Activated T-cell treated with anti-CD3 and anti-CD28 coated beads, Interleukin-2, amount 50 U/mL, for 1 hour (primary cell): ENCODE measurements at places on chromosomes 11 and 22.

- no peak for DNase-seq
Observed at GRCh38 chr11:2744166-2744565, 44.4 kb upstream of the KCNQ1OT1 start.

DNA sequence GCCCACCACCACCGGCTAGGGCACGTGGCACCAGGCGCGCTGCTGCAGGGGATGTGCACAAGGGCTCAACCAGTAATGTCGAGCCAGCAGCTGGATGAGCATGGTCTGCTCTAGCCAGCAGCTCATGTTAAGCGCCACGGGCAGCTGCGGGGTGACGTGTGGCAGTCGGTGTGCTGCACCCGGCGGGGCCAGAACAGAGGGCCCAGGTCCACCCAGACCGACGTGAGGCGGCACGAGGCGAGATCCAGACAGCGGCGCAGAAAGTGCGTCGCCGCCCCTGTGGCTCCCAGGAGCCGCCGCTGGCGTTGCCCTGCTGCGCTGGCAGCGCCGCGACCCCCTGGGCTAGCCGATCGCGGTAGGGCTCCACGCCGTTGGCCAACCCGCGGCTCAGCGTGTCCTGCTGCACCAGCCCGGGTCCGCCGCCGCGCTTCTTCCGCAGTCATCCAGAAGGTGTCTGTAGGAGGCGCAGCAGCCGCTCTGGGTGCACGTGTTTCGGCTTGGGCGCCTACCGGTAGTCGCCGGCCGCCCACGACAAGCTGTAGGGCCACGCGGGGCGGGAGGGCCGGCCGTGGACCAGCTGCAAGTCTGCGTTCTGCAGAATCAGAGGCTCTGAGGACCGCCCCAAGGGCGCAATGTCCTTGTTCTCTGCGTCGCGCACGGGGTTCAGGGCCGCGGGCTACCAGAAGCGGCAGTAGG is 4.6 kb upstream of the GALR3 start:
- peak; percentile 70 for DNase-seq

GRCh38 chr22:21567456-21568346 is at the start of gene UBE2L3:
Gene UBE2L3, plus strand, starts transcription at chr22:21567714. Its CDS starts 31 bp downstream, at chr22:21567745.
- peak; percentile 84 for DNase-seq

DNA sequence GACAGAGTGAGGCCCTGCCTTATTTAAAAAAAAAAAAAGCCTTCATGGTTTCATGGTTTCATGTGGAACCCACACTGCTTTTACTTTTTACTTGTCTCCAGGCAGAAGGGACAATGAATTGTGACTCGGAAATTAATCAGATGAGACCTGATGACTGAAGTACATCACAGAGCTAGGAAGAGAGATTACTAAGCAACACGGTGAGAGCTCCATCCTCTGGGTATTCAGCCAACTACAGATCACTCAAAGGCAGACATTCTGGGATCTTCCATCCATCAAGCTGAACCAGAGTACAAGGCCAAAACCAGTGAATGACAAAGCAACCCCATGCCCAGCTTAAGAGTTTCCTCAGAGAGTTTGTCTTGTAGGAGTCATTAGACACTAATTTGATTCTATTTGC is 433.2 kb downstream of the SOX6 start:
- DNase-seq, result no peak

DNA sequence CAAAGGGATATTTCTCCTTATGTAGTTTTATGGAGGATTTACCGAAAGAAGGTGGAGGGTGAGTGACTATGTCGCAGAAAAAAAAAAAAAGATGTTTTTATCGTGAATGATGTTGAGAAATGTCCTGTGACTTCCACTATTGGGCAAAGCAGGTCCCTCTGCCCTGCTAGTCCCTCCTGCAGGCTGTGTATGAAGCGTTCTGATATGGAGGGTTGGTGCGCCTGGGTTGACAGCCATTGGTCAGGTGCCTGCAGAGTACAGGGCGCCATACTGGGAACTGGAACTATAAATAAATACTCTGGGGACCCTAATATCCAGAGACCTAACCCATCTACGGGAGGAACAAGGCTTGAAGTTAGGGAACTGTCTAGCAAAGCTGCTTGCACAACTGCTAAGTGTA is 1.5 kb downstream of the IL17RA start:
- DNase-seq, result no peak

DNA sequence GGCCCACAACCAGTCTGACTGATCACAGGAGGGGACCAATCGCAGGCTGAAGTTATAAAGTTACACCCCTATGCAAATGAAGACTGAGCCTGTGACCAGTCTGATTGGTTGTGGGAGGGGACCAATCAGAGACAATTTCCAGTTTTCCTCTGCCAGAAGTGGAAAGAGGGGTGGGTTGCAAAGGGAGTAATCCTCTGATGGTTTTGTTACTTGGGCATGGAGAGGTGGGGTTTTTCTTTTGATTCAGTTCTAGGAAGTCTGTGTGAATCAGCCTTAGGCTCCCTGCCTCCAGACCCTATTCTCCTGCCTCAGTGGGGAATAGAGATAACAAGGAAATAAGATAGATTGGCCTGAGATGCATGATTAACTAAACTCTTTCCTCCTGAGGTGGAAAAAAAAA is 9.9 kb downstream of the OR6M1 start:
- no peak for DNase-seq

GRCh38 chr22:35839841-35840301 is 122.2 kb downstream of the APOL5 start:
- DNase-seq, result no peak

DNA sequence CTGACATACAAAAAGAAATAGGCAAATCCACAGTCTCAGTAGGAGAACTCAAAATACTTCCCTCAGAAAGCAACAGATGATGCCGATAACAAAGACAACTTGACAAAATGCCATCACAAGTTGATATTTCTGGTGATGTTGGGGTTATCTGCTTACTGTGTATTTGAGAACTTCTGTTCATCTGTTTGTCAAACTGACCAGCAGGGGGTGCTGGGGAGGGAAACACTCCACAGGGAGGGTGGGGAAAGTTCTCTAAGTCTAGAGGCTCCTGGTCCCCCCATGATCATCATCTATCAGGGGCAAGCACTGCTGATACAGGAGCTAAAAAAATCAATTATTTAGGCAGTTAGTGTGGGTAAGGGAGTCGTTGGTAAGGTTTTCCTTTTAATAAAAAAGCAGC is 19.2 kb downstream of the GLYATL1 start:
- DNase-seq, result no peak

DNA sequence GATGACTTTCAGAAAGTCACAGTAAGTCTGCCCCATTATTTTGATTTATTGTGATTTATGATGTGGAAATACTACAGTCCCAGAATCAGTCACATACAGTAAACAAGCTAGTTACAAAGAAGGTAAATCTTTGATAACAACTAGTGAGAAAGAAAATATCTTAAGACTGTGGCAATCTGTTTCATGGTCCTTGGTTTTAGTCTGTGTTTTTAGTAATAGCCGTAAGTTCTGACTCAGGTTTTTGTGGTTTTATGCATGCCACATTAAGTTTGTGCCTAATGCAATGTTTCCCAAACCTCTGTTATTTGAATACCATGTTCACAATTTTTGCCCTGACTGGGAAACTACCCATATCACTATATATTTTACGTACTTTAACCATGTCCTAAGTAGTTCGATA is 6.7 kb downstream of the CEP295 start:
- DNase-seq, result no peak

- no peak for DNase-seq
Observed at GRCh38 chr11:34126959-34127848, 21.8 kb downstream of the NAT10 start.

DNA sequence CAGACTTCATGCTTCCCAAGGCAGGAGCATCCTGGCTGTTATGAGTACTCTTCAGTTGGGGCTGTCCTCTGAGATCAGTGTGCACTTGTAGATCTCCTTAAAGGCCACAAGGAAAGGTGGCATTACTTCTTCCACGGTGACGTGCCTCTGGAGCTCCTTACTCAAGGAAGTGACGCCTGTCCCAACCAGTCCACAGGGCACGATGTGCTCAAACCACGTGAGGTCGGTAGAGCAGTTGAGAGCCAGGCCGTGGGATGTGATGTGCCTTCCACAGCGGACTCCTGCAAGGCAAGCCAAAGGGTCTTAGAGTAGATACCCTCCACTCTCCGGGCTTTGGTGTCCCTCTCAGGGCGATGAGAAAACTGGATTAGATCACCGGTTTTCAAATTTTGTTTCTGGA is 1.4 kb downstream of the LIPT2 start:
- DNase-seq, result no peak

DNA sequence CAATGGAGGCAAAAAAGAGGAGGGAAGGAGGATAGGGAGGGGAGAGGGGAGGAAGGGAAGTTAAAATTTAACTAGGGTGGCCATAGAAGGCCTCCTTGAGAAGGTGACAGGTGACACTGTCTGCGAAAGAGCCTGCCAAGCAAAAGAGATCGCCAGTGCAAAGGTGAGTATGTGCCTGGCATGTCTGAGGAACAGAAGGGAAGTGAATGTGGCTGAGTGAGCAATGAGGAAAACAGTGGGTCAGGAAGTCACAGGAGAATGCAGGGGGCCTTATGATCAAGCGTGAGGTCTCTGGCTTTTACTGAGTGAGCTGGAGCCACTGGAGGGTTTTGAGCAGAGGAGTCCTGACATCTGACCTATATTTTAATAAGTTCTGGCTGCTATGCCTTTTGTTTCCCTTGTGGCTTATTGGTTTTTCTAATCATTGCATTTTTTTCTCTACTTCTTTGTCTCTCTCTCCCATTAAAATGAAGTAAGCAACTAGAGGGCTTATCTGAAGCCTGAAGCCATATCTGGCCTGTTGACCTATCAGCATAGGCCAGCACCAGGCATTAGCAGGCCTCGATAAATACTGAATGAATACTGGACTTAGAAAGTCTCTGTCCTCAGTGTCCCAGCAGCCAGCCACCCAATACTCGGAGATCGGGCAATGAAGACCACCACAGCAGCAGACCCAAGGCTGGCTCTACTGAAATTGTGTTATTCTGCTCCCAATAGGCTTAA is 5.6 kb downstream of the AP1B1 start:
- no peak for DNase-seq

GRCh38 chr22:41320416-41321240 is 19.3 kb downstream of the ZC3H7B start:
- no peak for DNase-seq

GRCh38 chr11:127993281-127993680 is 594.1 kb downstream of the ETS1 start:
- no peak for DNase-seq

GRCh38 chr22:24429411-24430365 is 2.3 kb downstream of the ADORA2A start:
- peak; percentile 66 for DNase-seq

DNA sequence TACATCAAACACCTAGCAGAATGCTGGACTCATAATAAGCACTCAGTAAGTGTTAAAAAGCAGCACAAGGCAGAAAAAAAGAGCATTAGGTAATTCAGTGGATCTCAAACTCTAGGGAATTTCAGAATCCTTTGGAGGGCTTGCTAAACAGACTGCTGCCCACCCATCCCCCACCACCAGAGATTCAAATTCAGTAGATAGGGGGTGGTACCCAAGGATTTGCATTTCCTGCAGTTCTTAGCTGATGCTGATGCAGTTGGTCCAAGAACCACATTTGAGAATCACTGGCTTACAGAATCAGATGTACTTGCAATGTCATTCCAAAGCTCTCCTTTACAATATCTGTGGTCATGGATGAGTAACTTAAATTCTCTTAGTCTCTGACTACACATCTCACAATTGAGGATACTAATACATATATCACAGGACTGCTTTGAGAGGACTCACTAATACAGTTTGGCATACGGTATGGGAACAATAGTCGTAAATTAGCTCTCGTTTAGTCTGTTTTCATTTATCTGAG is 664.5 kb downstream of the KCNA4 start:
- DNase-seq, result no peak

DNA sequence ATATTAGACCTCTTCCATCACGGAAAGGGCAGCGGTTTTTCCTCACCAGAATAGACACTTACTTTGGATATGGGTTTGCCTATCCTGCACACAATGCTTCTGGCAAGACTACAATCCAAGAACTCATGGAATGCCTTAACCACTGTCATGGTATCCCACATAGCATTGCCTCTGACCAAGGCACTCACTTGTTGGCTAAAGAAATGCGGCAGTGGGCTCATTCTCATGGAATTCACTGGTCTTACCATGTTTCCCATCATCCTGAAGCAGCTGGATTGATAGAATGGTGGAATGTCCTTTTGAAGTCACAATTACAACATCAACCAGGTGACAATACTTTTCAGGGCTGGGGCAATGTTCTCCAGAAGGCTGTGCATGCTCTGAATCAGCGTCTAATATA is 20.8 kb downstream of the MS4A4E start:
- DNase-seq, result no peak

- DNase-seq, result no peak
Observed at GRCh38 chr11:11115475-11115874, 237.6 kb downstream of the CSNK2A3 start.

DNA sequence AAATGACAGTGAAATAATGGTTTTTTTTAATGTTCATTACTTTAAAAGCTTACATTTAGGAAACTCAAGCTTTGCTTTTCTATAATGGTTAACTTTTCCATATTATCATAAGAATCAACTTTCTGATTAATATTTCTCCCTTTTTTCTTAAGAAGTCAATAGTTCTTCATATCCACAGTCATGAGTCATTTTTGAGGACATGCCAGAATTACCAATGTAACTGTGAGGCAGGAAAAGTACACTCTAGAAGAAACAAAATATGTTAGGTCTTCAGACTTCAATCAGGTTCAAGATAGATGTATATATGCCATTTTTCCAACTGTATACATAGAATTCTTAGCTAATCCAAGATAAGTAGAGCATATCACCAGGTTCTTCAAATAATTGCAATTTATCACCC is 10.9 kb downstream of the MS4A6A start:
- no peak for DNase-seq

GRCh38 chr11:117678658-117679406 is 118.2 kb downstream of the DSCAML1 start:
- DNase-seq, result no peak

DNA sequence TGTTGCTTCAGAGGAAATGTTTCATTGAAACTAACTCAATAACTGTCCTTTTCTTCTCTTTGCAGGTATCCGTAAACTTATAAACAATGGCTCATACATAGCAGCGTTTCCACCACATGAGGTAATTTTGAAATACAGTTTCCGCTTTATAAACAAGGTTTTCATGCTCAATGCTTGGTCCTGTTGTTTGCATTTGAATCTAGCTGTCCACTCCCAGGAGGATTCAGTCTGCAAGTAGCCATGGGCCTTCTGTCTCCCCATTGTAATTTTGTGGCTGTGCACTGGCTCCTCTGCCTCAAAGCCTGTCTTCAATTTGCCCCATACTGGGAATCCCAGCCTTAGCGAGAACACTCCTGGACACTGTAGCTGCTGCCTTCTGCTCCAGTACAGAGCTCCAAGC is 34.7 kb downstream of the MUC15 start:
- no peak for DNase-seq

- DNase-seq, result no peak
Observed at GRCh38 chr11:3675971-3676370, 4.8 kb upstream of the CHRNA10 start.

- no peak for DNase-seq
Observed at GRCh38 chr11:100785148-100785983, 98.3 kb downstream of the ARHGAP42 start.
